Retina (tissue), 1 donor: ENCODE measurements at places on chromosomes 7 and 10.

DNA sequence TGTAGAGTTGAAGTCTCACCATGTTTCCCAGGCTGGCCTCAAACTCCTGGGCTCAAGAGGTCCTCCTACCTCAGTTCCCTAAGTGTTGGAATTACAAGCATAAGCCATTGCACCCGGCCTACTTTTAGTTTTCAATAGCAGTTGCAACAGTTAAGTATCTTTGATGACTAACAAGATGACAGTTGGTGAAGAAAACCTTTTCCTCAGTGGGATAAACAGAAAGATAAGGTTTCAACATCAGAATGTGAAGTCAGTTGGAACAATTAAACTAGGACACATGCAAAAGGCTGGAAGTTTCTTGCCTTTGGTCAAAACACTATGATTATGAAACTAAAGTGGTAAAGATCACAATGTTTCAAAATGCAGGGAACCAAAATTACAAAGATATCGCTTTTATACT is 169.2 kb downstream of the ZNF438 start:
- DNase-seq = no peak

DNA sequence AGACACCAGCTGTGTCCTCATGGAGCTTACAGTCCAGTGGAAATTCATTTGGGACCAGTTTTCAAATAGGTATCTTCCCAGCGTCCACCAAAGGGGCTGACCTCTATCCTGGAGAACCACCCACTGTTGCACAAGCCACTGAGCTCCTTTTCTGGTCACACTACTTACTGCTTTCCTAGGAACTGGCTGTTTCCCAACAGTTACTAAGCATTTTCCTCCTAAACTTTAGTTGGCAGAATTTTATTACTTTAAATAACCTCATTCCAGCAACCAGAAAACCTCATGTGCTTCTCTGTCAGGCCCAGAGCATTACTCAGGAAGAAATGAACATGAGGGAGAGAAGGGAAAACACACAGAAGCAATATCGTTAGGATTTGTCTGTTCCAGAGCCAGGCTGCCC is 183.1 kb downstream of the GPAM start:
- no peak for DNase-seq

- DNase-seq = no peak
Observed at GRCh38 chr7:109136893-109137292, 567.2 kb downstream of the DNAJB9 start.

DNA sequence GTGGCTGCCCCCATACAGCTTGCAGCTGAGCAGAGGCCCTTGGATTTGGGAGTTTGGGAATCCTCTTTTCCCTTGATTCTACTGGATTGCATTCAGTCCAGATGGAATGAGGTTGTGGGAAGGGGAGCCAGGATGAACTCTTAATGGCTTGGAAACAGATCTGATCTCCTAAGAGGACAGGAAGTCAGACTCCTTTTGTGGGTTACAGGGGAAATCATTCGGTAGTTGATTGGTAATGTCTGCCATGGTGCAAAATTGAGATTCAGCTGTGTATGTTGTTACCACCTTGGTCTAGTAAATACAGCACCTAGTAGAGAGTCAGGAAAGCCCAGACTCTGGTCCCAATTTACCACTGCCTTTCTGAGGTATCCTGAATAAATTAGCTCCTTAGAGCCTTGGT is 144.2 kb upstream of the TNRC18 start:
- DNase-seq = no peak

GRCh38 chr10:132753596-132753995 is 32.4 kb downstream of the NKX6-2 start:
- no peak for DNase-seq

DNA sequence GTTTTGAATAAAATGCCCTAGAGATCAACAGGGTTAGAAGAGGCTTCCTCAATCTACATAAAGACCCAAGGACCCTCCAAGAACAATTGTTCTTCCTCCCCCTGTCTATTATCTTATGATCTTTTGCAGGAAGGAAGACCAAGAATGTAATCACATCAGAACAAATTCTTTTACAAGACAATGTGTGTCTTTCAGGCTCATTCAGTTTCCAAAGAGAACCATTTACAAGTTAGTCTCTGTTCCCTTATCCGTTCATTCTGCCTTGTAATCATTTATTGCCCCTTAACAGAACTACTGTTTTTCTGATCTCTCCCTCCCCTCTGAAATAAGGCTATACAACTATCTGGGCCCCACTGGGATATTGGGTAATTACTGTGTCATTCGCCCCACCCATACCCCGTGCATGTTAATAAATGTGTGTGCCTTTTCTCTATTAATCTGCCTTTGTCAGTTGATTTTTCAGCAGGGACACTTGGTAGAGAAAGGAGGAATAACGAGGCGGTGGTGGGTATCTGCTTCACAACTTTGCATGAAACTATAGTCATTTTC is 5.7 kb upstream of the MKRN1 start:
- DNase-seq = no peak

- peak; percentile 53 for DNase-seq
Observed at GRCh38 chr7:101108330-101108857, 18.5 kb upstream of the SERPINE1 start.

DNA sequence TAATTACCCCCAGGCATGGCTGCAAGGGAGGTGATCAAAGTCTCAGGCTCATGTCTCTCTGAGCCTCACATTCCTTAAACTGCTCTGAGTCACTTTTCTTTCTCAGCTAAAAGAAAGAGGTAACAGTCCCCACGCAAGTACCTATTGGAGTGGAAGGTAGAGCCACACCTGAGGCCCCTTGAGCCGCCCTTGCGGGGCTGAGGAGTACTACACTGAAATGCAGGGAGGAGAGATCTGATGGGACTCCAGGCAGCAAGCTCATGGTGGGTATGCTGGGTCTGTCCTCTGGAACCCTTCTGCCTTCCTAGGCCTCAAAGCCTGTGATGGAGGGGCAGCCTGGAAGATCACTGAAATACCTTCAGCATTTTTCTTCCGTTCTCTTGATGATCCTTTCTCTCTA is 960.0 kb downstream of the DNAJB9 start:
- no peak for DNase-seq

GRCh38 chr7:7183061-7183837 is 905 bp downstream of the C1GALT1 start:
- DNase-seq = no peak

GRCh38 chr10:27256299-27257189 is 15.9 kb upstream of the ACBD5 start:
- DNase-seq = no peak

DNA sequence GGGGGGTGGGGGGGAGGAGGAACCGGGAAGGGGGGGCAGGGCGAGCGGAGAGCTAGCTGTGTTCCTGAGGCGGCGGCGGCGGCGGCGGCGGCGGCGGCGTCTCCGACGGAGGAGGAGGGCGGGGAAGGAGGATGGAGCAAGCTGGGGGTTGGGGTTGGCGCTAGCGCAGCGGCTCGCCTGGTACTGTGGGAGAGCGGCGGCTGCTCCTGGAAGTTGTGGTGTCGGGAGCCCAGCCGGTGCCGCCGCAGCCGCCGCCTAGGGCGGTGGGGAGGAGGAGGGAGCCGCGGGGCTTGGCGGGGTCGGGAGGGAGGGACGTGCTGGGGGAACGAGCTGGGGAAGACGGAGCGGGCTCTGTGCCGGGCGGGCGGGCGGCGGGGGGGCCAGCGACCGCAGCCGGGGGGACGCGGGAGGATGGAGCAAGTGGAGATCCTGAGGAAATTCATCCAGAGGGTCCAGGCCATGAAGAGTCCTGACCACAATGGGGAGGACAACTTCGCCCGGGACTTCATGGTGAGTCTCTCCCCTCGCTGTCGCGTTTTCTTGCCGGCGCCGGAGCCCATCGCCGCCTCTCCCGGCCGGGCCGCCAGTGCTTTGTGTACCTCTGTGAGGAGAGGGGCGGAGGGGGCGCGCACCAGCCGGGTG is at the start of gene PTPN12:
TSS of gene PTPN12 (plus strand) at position 160 of the 642 bp plus-strand sequence. CDS start at position 412, 252 bp downstream.
- DNase-seq = peak; percentile 73

- peak; percentile 86 for DNase-seq
Observed at GRCh38 chr7:104231054-104232046, 23.5 kb upstream of the ORC5 start.

DNA sequence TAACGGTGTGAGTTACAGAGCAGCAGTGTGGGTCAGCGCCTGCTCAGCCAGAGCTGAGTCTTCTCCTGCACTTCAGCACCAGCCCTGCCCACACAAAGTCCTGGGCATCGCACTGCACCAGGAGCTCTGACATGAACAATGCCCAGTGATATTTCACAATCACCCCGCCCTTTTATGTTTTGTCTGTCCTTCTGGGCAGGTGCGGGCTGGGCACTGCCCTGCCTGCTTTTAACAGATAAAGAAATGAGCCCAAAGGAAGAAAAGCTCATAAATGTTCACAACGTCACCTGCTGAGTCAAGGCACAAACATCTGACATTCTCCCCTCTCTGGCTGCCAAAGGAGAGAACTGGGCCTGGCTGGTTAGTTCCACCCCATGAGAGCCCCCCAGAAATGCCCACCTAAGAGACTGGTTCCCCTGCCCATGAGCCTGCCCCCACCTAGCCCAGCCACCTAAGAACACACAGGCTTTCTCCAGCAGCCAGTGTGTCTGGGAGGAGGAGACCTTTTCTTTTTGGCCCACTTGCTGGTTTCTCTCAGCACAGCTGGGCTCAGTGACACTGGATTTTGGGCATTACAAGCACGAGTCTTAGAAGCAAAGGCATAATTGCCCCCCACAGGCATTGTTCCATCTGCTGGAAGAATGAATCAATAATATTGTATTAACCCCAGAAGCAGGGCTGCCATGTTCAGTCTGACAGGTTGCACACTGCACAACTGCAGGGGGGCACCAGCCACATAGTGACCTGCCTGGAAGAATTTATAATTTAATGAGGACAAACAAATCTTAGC is 22.3 kb downstream of the CALML3 start:
- no peak for DNase-seq

GRCh38 chr10:21522631-21523406 is 2.7 kb downstream of the SKIDA1 start:
- DNase-seq = peak; percentile 37

DNA sequence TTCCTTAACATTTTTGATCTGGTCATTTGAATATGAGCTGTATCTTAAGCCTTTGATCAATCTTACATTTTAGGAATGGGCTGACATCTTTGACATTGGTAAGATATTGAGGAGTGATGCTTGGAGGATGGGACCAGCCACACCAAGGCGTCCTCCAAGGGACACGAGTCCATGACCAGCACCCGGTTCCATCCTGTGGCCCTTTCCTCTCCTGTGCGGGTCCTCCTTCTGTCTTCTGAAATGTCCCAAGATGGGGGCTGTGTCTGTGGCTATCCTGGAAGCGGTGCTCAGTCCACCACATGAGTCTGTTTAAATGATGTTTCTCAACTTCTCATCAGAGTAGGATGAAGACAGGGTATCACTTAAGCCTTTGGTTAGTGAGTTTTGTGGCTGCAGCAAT is 67.3 kb upstream of the SHH start:
- DNase-seq = no peak

- no peak for DNase-seq
Observed at GRCh38 chr7:73908123-73908611, 47.2 kb downstream of the TMEM270 start.

DNA sequence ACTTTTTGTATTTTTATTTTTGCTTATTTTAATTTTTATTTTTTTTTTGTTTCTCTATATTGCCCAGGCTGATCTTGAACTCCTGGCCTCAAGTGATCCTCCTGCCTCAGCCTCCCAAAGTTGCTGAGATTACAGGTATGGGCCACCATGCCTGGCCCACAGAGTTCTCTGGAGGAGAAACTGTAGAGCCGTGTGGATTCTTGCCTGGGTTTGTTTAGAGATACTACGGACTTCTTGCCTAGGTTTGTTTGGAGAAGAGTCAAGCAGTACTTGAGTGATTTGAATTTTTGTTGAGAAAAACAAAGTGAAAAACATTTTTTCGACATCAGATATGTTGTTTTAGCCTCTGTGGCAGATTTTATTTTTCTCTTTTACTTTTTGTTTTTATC is 99.0 kb downstream of the CAMK1D start:
- DNase-seq = no peak

DNA sequence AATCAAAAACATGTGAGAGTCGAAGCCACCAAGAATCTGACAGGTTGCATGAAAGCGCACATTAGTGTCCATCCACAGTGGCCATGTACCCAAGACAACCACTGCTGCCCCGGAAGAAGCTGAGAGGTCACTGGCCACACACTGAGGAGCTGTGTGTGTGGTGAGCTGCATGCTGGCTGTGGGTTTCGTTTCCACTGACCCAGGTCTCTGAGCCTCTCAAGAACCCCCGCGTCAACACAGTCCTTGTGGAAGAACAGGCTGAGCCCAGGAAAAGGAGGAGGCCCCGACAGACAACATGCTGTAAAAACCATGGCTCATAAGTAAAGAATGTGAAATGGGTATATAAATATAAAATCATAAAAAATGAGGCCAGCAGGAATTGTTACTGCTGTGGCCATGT is 8.2 kb downstream of the VIPR2 start:
- no peak for DNase-seq

DNA sequence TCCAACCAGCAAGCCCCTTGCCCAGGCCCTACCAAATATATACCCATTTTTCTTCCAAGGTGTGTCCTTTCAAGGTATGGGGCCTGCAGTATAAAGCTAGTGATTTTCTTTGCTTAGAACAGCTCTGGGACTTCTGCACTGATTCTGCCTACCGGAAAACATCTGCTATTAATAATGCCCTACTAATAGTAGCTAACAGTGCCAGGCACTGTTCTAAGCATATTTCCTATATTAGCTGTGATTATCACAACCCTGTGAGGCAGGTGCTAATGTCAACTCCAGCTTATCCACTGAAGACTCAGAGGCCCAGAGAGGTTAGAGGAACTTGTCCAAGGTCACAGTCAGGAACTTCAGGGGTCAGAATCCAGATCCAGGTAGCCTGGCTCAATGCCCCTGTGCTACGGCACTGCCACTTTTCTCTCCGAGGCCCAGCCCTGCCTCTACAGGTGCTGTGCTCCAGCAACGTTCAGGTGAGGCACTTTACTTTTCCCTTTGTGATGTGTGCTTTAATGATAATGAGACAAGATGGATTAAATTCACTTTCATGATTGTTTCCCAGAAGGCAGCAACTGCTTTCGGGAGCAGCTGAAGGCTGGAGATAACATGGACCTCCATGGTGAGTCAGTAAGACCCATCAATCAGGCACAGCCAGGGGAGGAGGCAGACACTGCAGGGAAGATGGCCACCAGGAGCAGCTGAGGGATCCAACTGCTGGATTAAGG is 26.7 kb downstream of the TAS2R41 start:
- DNase-seq = no peak

DNA sequence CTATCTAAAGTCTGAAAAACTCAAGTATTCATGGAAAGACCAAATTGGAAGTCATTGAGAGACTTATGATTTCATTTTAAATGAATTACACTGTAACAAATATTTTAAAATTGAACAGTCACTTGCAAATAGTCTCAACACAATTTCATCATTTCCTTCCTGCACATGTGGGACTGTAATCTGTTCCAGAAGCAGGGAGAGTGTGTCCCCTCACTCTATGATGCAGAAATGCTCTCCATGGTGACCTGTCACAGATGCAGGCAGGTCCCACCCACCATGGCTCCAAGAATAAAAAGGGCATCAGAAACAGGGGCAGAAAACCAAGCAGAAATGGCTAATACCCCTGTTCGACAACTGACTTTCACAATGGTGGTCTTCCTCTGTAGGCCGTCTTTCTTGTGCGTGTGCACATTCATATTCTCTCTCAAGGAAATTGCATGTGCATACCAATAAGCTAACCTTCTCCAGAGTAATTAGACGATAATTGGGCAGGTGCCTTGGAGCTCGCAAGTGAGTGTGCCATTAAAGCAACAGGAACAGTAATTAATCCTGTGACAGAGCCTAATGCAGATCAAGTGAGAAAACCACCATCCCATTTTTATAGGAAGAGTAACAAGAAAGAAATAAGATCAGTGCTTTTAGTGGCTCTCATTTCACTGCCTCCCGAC is 170.9 kb downstream of the ZMYND11 start:
- DNase-seq = no peak

- no peak for DNase-seq
Observed at GRCh38 chr10:28010821-28011220, 11.9 kb upstream of the ODAD2 start.
